ENCODE measurements at places on chromosomes 6 and 20.

GRCh38 chr6:37514837-37515236, 15.1 kb upstream of the CCDC167 start:
- no peak for DNase-seq

DNA sequence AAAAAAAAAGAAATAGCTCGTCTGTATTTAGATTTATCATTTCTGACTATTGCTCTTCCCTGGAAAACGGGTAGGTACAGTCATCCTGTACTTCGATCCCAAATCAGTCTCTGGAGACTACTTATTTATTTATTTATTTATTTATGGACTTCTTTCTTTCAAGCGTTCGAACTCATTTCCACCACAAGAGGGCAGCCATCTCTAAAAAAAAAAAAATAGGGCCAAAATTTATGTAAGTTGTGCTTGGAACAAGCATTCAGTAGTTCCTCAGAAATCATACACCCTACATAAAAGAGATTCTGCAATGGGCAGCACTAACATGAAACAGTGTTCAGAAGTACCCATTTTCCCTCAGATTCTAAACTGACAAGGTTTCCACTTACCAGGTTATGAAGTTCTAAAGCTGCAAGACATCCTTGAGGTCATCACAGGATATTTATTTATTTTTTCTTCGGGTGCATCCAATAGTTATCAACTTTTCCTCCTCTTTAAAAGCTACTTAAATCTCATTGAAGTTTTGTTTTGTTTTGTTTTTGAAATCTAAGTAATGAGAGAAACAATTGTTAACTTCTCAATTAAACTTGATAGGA, 1.9 kb upstream of the BMP2 start:
- DNase-seq = no peak

- DNase-seq = no peak
These were observed 27.4 kb downstream of the TBC1D7 start for GRCh38 chr6:13300643-13301590.

GRCh38 chr20:53291548-53291947, 302.1 kb downstream of the ZNF217 start:
- DNase-seq = no peak

All from stimulated activated CD8-positive, alpha-beta memory T cell treated with anti-CD3 and anti-CD28 coated beads, Interleukin-7, amount 100 ng/mL, for 4 hours (primary cell).